ENCODE measurements at places on chromosomes 3 and 15.
A peak's percentile ranks its signal among the peaks of the same experiment; 100 is the strongest.

DNA sequence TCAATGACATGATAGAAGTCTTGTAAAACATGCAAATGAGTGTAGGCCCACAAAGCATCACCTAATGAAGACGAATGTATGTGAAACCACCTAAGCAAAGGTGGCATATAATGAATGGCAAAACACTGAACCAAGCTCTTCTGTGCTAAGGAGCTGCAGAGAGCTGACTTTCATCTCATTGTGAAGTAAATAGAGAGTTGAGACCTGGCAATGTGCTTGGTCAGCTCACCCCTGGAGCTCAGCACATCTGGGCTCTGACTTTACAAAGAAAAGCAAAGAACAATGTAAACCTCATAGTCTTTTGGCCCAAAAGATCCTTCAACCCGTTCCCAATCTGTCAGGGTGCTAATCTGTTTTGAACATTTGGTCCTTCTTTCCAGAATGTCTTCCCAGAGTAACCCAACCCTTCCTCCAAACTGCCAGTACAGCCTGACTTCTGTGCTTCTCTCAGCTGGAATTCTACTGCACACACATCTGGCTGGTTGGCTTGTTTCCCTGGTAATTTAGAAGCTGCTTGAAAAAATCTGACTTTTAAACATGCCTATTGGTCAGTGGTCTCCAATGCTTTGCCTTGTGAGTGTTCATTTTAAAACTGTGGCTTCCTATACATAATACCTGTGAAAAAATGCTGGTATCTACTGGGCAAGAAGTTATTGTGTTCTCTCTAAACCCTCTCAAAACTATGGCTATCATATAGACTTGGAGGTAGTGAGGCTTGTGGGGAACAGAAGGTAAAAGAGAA lies 101.7 kb downstream of the CD200R1L start:
- no peak for DNase-seq

- DNase-seq: no peak
These were observed 5.8 kb upstream of the PLD1 start for GRCh38 chr3:171815973-171816595.

DNA sequence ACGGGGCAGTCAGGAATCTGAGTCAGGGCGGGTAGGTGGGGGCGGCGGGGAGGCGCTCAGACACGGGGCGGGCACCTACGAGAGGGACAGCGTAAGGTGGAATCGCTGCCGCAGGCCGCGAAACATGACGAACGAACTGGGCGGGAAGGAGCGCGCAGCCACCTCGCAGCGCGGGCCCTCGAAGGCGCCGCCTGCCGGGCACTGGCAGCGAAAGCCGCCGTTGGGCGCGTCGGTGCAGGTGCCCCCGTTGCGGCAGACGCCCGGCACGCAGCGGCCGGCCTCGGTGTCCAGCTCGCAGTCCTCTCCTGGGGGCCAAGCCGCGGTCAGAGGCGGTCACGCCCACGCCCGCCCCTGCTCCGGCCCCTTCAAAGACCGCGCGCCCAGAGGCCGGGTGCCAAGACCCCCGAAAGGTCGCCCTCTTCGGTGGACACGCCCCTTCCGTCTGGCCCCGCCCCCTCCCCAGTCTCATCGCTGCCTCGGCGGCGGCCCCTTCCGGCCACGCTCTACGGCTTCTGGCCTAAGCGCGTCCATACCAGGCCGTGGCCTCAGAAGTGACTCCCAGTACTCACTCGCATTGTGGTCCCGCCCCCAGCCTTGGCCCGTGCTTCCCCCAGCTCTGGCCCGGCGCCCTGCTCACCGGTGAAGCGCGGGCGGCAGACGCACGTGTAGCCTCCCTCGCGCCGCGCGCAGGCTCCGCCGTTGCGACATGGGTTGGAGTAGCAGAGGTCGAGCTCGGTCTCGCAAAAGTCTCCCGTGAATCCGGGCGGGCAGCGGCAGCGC lies 6.4 kb downstream of the CELSR3 start:
- DNase-seq: no peak

- no peak for DNase-seq
These were observed 236.4 kb downstream of the ISL2 start for GRCh38 chr15:76572983-76573314.

- DNase-seq: no peak
These were observed 8.5 kb downstream of the CHRD start for GRCh38 chr3:184388164-184388935.

GRCh38 chr3:18077128-18077840 lies 334.9 kb upstream of the TBC1D5 start:
- no peak for DNase-seq

DNA sequence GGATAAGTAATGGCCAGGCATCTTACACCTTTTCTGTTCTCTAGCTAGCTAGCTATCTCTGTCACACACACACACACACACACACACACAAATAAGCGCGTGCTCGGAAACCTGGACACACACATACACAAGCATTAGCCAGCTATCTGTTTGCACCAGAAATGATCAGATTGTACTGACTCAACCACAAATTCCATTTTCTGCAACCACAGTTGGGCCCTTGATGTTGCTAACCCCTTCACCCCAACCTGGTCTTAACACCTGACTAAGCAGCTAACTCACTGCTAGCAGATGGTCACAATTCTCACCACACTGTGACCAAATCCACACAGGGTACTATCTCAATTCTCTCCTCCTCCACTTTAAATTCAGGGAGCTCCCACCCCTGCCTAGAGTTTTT lies 183.0 kb upstream of the THBS1 start:
- peak; percentile 34 for DNase-seq
